ENCODE measurements at places on chromosomes 7 and 10.

- DNase-seq = no peak
Measured at GRCh38 chr7:93375603-93376002, 143.4 kb downstream of the VPS50 start.

DNA sequence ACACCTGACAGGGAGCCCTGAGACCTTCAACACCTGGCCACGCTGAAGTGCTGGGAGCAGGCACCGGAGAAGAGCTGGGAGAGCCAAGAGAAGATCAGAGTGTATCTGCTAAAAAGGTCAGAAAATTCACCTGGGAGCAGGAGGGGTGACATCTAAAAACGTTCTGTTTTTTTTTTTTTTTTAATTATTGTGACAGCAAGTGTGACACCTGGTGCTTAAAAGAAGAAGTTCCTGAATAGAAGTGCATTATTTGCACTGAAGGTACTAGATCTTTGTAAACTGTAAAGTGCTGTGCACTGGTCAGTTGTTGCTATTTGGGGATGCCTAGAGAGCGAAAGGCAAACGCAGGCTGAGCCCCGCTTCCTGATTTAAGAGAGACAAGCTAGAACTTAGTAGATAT lies 422.0 kb downstream of the PLXNA4 start:
- DNase-seq = no peak

GRCh38 chr7:58316-58715 lies 134.1 kb upstream of the FAM20C start:
- no peak for DNase-seq

GRCh38 chr7:107622894-107623293 lies 37.7 kb upstream of the SLC26A4 start:
- no peak for DNase-seq

DNA sequence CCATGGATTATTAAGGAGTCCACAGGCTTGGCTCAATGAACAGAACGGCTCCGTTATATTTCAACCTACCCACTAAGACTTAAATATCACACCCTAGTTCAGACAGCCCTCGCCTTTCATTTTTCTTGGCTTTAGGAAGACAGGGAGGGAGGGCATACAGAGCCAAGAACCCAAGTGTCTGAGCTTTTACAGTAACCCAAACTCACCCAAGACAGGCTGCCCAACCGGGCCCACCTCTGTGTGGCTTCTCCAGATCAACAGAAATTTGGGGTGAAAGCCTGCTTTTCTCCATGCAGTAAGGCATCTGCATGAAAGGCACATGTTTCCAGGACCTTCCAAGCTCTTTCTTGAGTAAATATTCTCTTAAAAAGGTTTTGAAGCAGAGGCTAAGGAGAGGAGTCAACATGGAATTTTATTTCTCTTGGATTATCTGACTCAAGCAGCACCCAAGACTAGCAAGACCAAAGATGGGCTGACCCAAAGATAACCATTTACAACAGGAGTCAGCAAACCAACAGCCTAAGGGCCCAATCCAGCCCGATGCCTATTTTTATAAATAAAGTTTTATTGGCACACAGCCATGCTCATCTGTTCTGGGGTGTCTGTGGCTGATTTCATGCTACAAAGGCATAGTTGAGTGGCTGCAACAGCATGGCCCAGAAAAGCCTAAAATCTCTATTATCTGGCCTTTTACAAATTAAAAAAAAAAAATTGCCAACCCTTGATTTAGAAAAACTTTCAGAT lies 90.1 kb downstream of the KCNMA1 start:
- DNase-seq = no peak
